ENCODE measurements at places on chromosomes 7 and 10.

- no peak for DNase-seq
Measured at GRCh38 chr7:121544726-121545125, 148.6 kb upstream of the FAM3C start.

DNA sequence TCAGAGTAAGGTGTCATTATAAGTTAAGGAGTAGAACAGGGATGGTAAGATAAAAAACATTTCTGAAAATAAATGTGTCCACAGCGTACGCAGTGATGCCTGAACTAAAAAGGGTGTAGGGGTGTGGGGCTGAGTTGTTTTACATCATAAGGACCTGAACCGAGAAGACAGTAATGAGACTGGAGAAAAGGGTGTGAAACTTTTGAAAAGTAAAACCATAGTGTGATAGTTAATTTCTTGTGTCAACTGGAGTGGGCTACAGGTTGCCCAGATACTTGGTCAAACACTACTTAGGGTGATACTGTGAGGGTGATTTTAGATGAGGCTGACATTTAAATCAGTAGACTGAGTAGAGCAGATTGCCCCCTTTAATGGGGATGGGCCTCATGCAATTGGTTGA, 169.0 kb upstream of the PRPS1L1 start:
- DNase-seq, result no peak

DNA sequence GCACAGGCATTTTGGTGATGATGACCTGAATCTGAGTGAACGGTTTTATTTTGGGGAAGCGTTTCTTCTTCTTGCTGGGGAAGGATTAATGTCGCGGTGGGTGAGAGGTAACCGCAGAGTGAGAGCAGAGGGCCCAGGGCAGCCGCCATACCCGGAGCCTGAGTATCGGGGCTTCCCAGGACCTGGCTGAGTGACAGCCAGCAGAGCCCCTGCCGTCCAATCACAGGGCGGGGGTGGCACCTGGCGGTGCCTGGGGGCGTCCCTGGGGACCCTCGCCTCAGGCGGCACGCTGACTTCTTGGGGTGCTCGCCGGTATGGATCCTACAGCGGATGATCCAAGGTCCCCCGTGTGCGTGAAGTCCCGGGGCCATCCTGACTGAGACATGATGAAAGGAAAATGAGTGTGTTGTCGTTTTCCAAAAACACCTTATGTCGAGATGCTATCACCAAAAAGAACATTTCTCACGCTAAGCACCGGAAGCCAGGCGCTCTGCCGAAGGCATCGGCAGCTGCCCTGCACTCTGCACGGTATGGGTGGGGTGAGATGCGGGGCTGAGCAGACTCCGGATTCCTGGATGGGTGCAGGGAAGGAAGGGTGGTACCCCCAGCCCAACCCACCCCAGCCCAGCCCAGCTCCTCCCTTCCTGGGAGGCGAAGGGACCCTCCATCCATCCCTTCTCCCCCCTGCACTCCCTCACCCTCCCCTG, 227.9 kb upstream of the SHH start:
- DNase-seq, result no peak

- no peak for DNase-seq
Measured at GRCh38 chr7:106018566-106019469, 55.8 kb downstream of the CDHR3 start.

GRCh38 chr10:119910689-119911088, 18.2 kb downstream of the SEC23IP start:
- no peak for DNase-seq

DNA sequence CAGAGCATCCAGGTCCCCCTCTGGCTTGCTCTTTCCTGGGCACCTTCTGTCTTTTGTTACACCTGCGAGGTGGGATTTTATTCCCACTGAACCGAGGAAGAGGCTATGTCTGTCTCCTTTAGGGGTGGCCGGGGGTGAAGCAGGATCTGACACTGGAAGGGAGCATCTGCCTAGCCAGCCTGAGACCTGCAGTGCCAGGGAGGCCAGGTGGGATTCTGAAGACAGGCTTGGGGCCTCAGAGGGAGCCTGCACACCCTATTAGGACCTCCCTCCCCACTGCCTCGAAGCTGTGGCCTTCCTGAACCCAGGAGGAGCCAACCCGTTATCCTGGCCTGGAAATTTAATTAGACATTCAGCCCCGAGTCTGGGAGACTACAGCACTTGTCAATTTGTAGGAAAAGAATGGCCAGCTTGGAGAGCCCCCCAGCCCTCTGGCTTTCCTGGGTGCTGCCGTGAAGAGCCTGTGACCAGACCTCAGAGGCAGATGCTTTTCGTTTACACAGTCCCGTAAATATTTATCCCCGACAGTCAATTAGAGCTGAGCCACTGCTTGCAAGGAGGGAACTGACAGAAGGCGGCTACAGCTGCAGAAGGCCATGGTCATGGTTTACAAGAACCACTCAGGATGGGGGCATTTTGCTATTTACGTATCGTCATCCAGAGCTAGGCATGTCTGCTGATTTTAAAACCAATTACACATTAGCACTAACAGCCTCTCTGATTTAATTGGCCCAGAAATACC, 19.7 kb downstream of the CHAT start:
- DNase-seq, result no peak

- DNase-seq, result no peak
Measured at GRCh38 chr10:130579913-130580312, 443.7 kb downstream of the GLRX3 start.

- no peak for DNase-seq
Measured at GRCh38 chr7:80623503-80624252, 14.8 kb upstream of the CD36 start.

- DNase-seq, result no peak
Measured at GRCh38 chr7:1607696-1608095, 37.9 kb upstream of the PSMG3 start.

- DNase-seq, result no peak
Measured at GRCh38 chr7:69526570-69526969, 71.7 kb upstream of the AUTS2 start.

- no peak for DNase-seq
Measured at GRCh38 chr7:41104631-41105030, 598.3 kb downstream of the INHBA start.

- no peak for DNase-seq
Measured at GRCh38 chr7:113119429-113119828, 1.1 kb upstream of the SMIM30 start.

DNA sequence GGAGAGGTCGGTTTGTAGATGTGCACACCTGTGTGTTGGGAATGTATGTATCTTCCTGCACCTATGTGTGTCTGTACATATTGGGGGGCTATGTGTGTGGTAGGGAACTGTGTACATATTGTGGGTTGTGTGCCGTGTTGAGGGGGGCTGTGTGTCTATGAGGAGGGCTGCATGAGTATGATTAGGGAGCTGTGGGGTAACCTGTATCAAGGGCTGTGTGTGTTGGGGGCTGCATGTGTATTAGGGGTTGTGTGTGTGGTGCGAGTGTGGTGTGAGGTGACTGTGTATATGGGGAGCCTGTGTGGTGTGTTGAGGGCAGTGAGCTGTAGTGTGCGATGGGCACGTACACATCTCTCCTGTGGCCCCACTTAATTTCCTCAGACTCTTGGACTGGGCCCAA, 22.2 kb upstream of the PAX2 start:
- no peak for DNase-seq

GRCh38 chr10:121036431-121036830, 185.3 kb downstream of the WDR11 start:
- no peak for DNase-seq

DNA sequence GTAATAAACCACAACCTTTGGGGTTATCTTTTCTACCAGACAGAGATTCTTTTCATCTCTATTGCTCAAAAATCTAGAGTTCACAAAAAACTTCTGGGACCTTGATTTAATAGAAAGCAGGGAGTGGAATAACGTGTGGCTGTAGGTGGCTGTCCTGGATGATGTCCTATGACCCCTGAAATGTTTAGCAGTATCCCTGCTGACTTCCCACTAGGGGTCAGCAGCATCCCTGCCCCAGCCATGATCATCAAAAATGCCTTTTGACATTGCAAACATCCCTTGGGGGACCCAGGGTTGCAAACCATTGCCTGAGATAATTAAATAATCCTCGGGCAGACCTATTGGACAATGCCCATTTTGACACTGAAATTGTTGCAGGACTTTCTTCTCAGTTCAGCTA, 177.1 kb downstream of the USP6NL start:
- DNase-seq, result no peak

DNA sequence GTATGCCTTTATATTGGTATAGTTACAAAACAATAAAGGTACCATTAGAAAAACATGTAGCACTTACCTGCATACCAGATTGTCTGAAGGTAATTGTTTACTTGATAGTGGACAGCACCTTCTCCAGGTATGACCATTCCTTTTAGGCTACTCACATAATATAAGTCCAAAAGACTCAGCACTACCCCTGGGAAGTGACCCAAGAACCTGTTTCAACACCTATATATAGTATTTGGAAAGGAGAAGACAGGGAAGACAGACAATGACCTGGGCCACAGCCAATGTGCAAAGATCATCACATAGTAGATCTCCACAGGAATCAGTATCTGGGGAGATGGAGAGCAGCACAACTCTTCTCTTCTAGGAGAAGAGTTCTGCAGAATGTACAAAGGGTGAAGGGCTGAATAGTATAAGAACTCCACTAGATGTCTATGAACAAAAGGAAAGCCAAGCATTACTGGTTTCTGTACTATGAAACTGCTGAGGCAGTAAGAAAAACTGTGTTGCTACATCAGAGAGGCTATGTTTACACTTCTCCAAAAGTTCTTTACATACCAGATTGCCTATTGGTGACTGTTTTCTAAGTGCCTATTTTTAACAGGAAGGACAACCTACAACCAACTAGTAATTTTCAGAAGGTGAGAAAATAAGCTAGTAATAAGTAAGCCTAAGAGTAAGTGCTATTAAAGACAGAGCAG, 159.2 kb downstream of the BTAF1 start:
- no peak for DNase-seq

- DNase-seq, result no peak
Measured at GRCh38 chr10:558891-559766, 130.3 kb downstream of the DIP2C start.

- DNase-seq, result no peak
Measured at GRCh38 chr7:81819861-81820260, 50.0 kb upstream of the HGF start.

GRCh38 chr7:120833546-120833945, 24.4 kb downstream of the TSPAN12 start:
- DNase-seq, result no peak

GRCh38 chr10:33935350-33935749, 600.9 kb upstream of the NRP1 start:
- DNase-seq, result no peak
